Muscle of leg (tissue), 16 donors: ENCODE measurements at places on chromosomes 11 and 22. TPM values are rescaled to one million over a fixed set of nuclear protein-coding genes. Genes with fewer than 3 reads are reported as not detected.

DNA sequence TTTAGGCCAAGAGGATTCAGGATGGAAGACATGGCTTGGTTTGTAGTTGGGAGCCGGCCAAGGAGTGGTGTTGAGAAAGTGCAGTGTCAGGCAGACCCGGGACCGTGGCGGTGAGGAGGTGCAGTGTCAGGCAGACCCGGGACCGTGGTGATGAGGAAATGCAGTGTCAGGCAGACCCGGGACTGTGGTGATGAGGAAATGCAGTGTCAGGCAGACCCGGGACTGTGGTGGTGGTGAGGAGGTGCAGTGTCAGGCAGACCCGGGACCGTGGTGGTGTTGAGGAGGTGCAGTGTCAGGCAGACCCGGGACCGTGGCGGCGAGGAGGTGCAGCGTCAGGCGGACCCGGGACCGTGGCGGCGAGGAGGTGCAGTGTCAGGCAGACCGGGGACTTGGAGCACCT, 59.7 kb downstream of the LRP5 start:
- H3K27ac ChIP-seq: no peak overlapping the region
- no peak for DNase-seq
- no peaks in the 10 kb centered on the region for H3K27me3 ChIP-seq
- H3K4me3 ChIP-seq: no peak overlapping the region
- peaks cover 48% of the 10 kb centered on the region for H3K36me3 ChIP-seq
- H3K4me1 ChIP-seq: peaks cover 80% of the 10 kb centered on the region

- H3K4me3 ChIP-seq: peak overlapping the region; percentile 87
- H3K36me3 ChIP-seq: peaks cover 5% of the 10 kb centered on the region
- DNase-seq: no peak
- peak overlapping the region; percentile 76 for H3K27ac ChIP-seq
- H3K4me1 ChIP-seq: peaks cover 61% of the 10 kb centered on the region
Observed at GRCh38 chr11:126354631-126355323, 709 bp upstream of the ST3GAL4 start.

- H3K4me3 ChIP-seq: no peak overlapping the region
- no peaks in the 10 kb centered on the region for H3K4me1 ChIP-seq
- no peaks in the 10 kb centered on the region for H3K36me3 ChIP-seq
Observed at GRCh38 chr22:48894064-48894671, 933.5 kb downstream of the BRD1 start.

- H3K36me3 ChIP-seq: peaks cover 35% of the 10 kb centered on the region
- peaks cover 80% of the 10 kb centered on the region for H3K4me1 ChIP-seq
- peak overlapping the region; percentile 5 for H3K4me3 ChIP-seq
- peak overlapping the region; percentile 43 for H3K27ac ChIP-seq
- DNase-seq: no peak
Observed at GRCh38 chr11:117200813-117201657, 1.9 kb downstream of the TAGLN start.

- H3K27ac ChIP-seq: no peak overlapping the region
- DNase-seq: no peak
- no peak overlapping the region for H3K4me3 ChIP-seq
- no peaks in the 10 kb centered on the region for H3K27me3 ChIP-seq
Observed at GRCh38 chr11:119816660-119817059, 87.7 kb upstream of the NECTIN1 start.

GRCh38 chr11:84234011-84234410, 947.8 kb upstream of the CCDC90B start:
- peak; percentile 11 for DNase-seq
- H3K4me3 ChIP-seq: no peak overlapping the region
- peaks cover 13% of the 10 kb centered on the region for H3K4me1 ChIP-seq

GRCh38 chr22:44160421-44160820, 20.3 kb upstream of the PARVG start:
- DNase-seq: no peak
- no peaks in the 10 kb centered on the region for H3K27me3 ChIP-seq
- H3K4me1 ChIP-seq: peaks cover 5% of the 10 kb centered on the region
- H3K36me3 ChIP-seq: peaks cover 22% of the 10 kb centered on the region

GRCh38 chr11:95344932-95345642, 114.1 kb upstream of the SESN3 start:
- H3K27me3 ChIP-seq: no peaks in the 10 kb centered on the region
- DNase-seq: no peak
- H3K36me3 ChIP-seq: no peaks in the 10 kb centered on the region
- H3K4me3 ChIP-seq: no peak overlapping the region

- no peak overlapping the region for H3K27ac ChIP-seq
- DNase-seq: no peak
- H3K4me3 ChIP-seq: no peak overlapping the region
- H3K27me3 ChIP-seq: no peaks in the 10 kb centered on the region
Observed at GRCh38 chr11:124768914-124769313, 6.8 kb upstream of the ESAM start.

GRCh38 chr11:64198511-64198910, 8.0 kb upstream of the FERMT3 start:
- no peaks in the 10 kb centered on the region for H3K27me3 ChIP-seq
- H3K4me1 ChIP-seq: no peaks in the 10 kb centered on the region
- no peak overlapping the region for H3K4me3 ChIP-seq
- peaks cover 70% of the 10 kb centered on the region for H3K36me3 ChIP-seq
- H3K27ac ChIP-seq: no peak overlapping the region

GRCh38 chr11:78080818-78081495, 1.3 kb upstream of the NDUFC2 start:
- H3K36me3 ChIP-seq: peaks cover 4% of the 10 kb centered on the region
- DNase-seq: no peak
- no peak overlapping the region for H3K4me3 ChIP-seq
- no peaks in the 10 kb centered on the region for H3K27me3 ChIP-seq

DNA sequence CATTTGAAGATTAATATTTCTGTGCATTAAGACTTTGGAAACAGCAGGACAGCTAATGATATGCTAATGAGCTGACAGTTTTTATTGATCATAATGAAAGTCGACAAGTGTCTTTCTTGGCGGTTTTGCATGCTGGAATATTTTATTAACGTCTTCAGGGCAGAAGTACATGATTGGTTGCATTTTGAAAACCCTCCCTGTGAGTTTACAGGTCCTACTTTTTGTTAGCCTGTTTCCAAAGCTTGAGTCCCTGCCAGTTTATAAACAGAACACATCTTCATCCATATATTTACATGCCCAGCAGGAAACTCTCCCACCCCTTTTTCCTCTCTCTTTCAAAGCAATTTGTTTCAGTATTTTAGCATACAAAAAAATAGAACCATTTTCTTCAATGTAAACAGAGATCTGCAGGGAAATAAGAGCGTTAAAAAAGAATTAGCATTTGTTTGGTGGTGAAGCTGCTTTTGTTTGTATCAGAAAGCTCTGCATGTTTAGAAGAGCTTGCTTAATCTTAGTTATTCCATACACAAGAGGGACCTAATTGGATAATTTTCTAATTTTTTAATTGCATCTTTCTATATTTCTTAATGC, 243.6 kb downstream of the NELL1 start:
- H3K27me3 ChIP-seq: no peaks in the 10 kb centered on the region
- no peaks in the 10 kb centered on the region for H3K4me1 ChIP-seq

DNA sequence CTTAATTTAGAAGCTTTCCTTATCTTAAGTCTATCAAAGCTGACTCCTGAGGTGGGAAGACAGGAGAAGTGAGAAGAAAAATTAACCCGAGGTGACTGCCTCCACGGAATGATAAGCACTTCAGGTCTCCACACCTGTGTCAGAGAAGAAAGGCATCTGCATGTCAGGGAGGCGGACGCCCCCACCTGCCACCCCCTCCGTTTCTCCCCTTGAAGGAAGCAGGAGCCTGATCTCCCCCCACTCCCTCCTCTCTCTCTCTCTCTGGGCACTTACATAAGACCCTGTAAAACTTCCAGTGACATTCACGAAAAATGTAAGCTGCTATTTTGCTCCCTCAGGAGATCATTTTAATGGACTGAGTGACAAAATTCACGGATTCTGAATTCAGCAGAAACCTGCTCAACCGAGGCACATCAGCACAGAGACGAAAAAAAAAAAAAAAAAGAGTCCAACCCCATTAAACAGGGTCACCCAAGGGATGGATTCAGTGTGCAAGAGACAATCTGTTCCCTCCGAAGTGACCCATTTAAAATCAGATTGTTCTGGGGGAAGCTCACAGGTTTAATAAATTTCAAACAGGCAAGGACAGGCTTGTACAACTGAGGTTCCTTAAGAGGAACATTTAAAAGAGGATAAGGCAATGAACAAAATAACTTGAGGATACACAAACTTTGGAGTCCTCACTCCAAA, 1.5 kb downstream of the LARGE1 start:
- no peak overlapping the region for H3K27ac ChIP-seq
- peaks cover 7% of the 10 kb centered on the region for H3K27me3 ChIP-seq
- H3K36me3 ChIP-seq: no peaks in the 10 kb centered on the region
- peak overlapping the region; percentile 66 for H3K4me3 ChIP-seq
- H3K4me1 ChIP-seq: peaks cover 24% of the 10 kb centered on the region

DNA sequence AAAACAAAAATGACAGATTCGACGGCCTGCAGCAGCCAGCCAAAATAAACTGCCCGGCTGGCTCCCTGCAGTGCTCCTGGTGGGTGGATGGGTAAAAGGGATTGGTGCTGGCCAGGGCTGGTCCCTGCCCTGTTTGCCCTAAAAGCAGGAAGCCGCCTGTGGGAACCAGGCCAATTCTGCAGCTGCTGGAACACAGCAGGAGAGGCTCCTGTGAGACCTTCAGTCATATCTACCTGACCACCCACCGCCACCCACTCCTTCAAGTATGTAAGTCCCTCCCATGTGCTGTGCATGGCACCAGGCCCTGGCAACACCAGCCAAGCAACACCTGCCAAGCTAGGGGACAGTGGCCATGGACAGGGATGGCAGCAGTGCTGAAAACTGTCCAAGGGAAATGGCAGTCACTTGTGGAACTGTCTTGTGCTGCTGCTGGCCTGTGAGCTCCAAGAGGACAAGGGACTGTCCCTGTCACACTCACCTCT, 48.7 kb upstream of the ARFGAP3 start:
- H3K36me3 ChIP-seq: peaks cover 2% of the 10 kb centered on the region
- peaks cover 87% of the 10 kb centered on the region for H3K4me1 ChIP-seq
- H3K27ac ChIP-seq: peak overlapping the region; percentile 57

- peaks cover 66% of the 10 kb centered on the region for H3K4me1 ChIP-seq
- peak; percentile 66 for DNase-seq
- no peaks in the 10 kb centered on the region for H3K36me3 ChIP-seq
- peak overlapping the region; percentile 21 for H3K27ac ChIP-seq
Observed at GRCh38 chr11:133947321-133947756, 9.4 kb downstream of the IGSF9B start.

GRCh38 chr11:133127741-133128140, 404.6 kb downstream of the OPCML start:
- peaks cover 8% of the 10 kb centered on the region for H3K27me3 ChIP-seq
- H3K4me3 ChIP-seq: no peak overlapping the region
- no peak overlapping the region for H3K27ac ChIP-seq
- no peak for DNase-seq

DNA sequence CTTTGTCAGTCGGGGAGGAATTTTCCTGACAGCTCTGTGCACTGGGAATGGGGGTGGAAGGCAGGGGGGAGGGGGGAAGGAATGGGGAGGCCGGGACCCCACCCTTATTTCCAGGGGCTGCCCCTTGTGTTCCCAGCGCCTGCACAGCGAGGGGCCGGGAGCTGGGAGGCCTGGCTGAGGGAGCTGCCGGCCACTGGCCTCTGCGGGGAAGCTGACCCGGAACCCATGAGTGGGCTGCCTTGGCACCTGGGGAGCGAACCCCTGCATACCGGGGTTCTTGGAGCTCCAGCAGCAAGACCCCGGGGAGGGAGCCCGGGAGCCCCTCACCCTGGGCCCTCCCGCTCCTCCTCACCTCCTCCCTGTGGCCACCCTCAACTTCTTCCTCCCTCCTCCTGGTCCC, 3.5 kb downstream of the H19 start:
- no peaks in the 10 kb centered on the region for H3K27me3 ChIP-seq
- no peaks in the 10 kb centered on the region for H3K36me3 ChIP-seq
- no peak overlapping the region for H3K27ac ChIP-seq
- no peak for DNase-seq

GRCh38 chr22:26990503-26991189, 333.3 kb downstream of the MIAT start:
- peaks cover 21% of the 10 kb centered on the region for H3K4me1 ChIP-seq
- H3K36me3 ChIP-seq: no peaks in the 10 kb centered on the region
- no peak overlapping the region for H3K27ac ChIP-seq
- no peak for DNase-seq
- no peak overlapping the region for H3K4me3 ChIP-seq
- H3K27me3 ChIP-seq: peaks cover 7% of the 10 kb centered on the region

DNA sequence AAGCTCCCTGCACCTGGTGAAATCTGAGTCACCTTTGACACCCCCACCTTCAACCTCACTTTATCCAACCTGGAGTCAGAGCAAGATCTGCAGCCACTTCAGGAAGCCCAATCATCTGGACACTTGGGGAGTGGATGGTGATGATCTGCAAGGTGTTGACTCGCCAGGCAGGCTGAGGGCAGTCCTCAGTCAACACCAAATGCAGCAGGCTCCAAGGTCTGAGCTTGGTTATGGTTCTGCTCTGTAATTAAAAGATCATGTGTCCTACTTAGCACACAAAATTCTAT, 446.9 kb downstream of the BRD1 start:
- H3K4me1 ChIP-seq: no peaks in the 10 kb centered on the region
- no peak for DNase-seq
- H3K27ac ChIP-seq: no peak overlapping the region
- peaks cover 11% of the 10 kb centered on the region for H3K27me3 ChIP-seq
- no peak overlapping the region for H3K4me3 ChIP-seq

GRCh38 chr22:48438800-48439559, 1388.7 kb downstream of the BRD1 start:
- H3K4me3 ChIP-seq: no peak overlapping the region
- H3K27ac ChIP-seq: no peak overlapping the region
- H3K36me3 ChIP-seq: no peaks in the 10 kb centered on the region

GRCh38 chr22:20106205-20106848, 9.6 kb upstream of the RANBP1 start:
- H3K27me3 ChIP-seq: no peaks in the 10 kb centered on the region
- DNase-seq: no peak
- H3K4me3 ChIP-seq: no peak overlapping the region
- peaks cover 19% of the 10 kb centered on the region for H3K4me1 ChIP-seq
- no peak overlapping the region for H3K27ac ChIP-seq
- H3K36me3 ChIP-seq: peaks cover 85% of the 10 kb centered on the region

- H3K27ac ChIP-seq: no peak overlapping the region
- no peak for DNase-seq
- H3K4me3 ChIP-seq: no peak overlapping the region
- peaks cover 41% of the 10 kb centered on the region for H3K27me3 ChIP-seq
- peaks cover 78% of the 10 kb centered on the region for H3K4me1 ChIP-seq
Observed at GRCh38 chr22:39706376-39707140, 136.0 kb downstream of the CACNA1I start.

GRCh38 chr11:115224551-115224950, 279.7 kb downstream of the CADM1 start:
- DNase-seq: no peak
- no peak overlapping the region for H3K4me3 ChIP-seq
- H3K36me3 ChIP-seq: no peaks in the 10 kb centered on the region
- no peaks in the 10 kb centered on the region for H3K27me3 ChIP-seq

SYT13 gene
- 0.49 TPM for polyA plus RNA-seq

OR51A2 gene
- polyA plus RNA-seq: not detected

ABCC8 gene
- 4.1 TPM for polyA plus RNA-seq

BTBD18 gene
- 0.41 TPM for polyA plus RNA-seq

SGSM1 gene
- polyA plus RNA-seq: 0.20 TPM

ASRGL1 gene
- polyA plus RNA-seq: 5.5 TPM

FAM227A gene
- polyA plus RNA-seq: 1.1 TPM

MCHR1 gene
- 0.26 TPM for polyA plus RNA-seq

MUC15 gene
- polyA plus RNA-seq: not detected

APOA4 gene
- polyA plus RNA-seq: not detected

NXPE4 gene
- not detected for polyA plus RNA-seq

OR10G8 gene
- not detected for polyA plus RNA-seq

CPT1A gene
- polyA plus RNA-seq: 13.0 TPM

PHLDA2 gene
- polyA plus RNA-seq: 0.51 TPM

YPEL4 gene
- polyA plus RNA-seq: 1.6 TPM
